Naive thymus-derived CD8-positive, alpha-beta T cell (primary cell): ENCODE measurements at places on chromosomes 13 and 19. TPM values are rescaled to one million over a fixed set of nuclear protein-coding genes. Genes with fewer than 3 reads are reported as not detected.

- peak overlapping the region; percentile 34 for H3K4me3 ChIP-seq
- DNase-seq: peak; percentile 77
- H3K27ac ChIP-seq: peak overlapping the region; percentile 16
- peaks cover 26% of the 10 kb centered on the region for H3K4me1 ChIP-seq
- H3K27me3 ChIP-seq: no peaks in the 10 kb centered on the region
- H3K36me3 ChIP-seq: no peaks in the 10 kb centered on the region
These were observed 7.8 kb downstream of the DOT1L start for GRCh38 chr19:2171349-2172145.

DNA sequence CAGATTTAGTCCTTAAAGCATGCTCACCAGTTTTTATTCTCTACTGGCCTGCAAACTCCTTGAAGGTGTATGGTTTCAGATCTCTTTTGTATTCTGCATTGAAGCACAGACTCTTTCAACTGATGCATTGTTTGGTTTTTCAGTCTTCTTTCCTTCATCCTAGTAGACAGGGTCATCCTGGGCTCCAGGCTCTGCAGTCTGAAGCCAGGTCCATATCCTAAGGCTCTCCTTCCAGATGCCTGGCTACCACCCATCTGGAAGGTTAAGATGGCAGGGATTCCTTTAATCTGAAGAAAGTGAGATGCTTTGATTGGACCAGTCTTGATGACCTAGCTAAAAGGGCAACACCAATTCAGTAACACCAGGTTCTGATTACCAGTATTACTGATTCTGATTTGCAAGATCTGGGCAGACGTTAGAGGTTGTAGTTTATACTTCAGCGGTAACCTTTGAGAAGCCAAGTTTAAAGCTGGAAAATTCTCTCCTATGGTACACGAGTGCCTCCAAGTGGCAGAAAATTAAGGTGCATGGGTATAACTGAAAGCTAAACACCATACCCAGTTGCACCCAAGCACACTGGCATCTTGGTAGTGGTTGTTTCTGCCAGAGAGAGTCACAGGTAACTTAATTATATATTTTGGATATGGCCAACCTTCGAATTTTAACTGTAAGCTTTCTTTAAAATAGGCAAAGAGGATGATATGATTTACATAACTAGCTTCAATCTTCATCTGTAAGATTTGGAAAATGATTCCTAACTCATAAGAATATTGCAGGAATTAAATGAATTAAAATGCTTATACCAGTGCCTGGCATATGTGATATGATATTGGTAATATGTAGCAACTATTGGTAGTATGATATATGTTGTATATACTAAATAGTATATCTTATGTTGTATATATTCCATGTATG lies 1651.9 kb upstream of the MIR17HG start:
- no peaks in the 10 kb centered on the region for H3K27me3 ChIP-seq
- no peak overlapping the region for H3K4me3 ChIP-seq
- DNase-seq: no peak
- no peaks in the 10 kb centered on the region for H3K36me3 ChIP-seq

DNA sequence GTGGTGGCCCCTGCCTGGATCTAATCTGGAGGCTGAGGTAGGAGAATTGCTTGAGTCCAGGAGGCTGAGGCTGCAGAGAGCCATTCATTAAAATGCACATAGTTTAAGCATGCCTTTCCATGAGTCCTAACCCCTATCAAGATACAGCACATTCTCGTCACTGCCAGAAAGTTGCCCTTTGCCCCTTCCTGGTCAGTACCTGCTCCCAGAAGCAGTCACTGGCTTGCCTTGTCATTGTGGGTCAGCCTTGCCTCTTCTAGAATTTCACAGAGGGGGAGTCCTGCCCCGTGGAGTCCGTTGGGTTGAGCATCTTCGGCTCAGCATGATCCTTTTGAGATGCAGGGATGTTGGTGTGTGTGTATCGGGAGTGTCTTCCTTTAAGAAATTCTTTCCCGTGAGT lies 10.8 kb downstream of the BICRA start:
- peaks cover 53% of the 10 kb centered on the region for H3K4me1 ChIP-seq
- no peak overlapping the region for H3K4me3 ChIP-seq

DNA sequence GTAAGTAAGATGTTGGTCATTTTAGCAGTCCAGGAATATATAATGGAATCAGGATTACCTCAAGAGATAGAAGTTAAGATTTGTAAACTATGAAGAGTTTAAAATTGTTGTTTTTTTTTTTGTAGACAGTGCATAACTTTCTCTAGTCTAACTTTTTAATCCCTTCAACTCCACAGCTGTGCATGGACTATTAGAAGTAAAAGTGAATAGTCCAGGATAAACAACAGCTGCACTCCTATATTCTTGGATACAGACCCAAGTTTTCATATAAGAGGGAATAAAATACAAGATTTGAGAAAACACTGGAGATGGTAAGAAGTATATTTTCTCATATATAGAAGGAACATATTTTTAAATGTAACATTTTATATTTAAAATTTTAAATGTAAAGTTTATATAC lies 1509.9 kb downstream of the SLITRK5 start:
- H3K27me3 ChIP-seq: no peaks in the 10 kb centered on the region
- H3K27ac ChIP-seq: no peak overlapping the region
- H3K4me1 ChIP-seq: no peaks in the 10 kb centered on the region

DNA sequence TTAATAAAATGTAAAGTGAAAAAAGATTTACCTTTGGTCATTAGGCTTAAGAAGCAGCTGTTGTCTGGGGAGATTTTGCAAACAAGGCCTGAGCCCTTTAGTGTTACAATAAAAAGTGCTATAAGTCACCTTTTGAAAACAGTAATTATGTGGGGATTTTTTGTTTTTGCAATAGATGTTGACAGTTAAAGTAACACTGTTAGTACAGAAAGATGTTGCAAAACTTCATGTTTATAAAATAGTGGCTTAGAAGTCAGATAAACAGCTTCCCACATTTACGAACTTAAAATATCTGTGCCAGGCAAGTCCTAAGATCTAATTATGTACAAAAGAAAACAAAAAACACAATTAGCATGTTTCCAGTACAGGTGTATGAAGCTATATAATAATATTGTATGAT lies 138.0 kb upstream of the IRS2 start:
- no peaks in the 10 kb centered on the region for H3K4me1 ChIP-seq
- H3K27me3 ChIP-seq: peaks cover 9% of the 10 kb centered on the region
- peak overlapping the region; percentile 15 for H3K27ac ChIP-seq
- no peak for DNase-seq

- H3K4me3 ChIP-seq: peak overlapping the region; percentile 97
- peaks cover 69% of the 10 kb centered on the region for H3K36me3 ChIP-seq
- no peak for DNase-seq
- peaks cover 45% of the 10 kb centered on the region for H3K4me1 ChIP-seq
- no peak overlapping the region for H3K27ac ChIP-seq
- no peaks in the 10 kb centered on the region for H3K27me3 ChIP-seq
These were observed 3.0 kb downstream of the RPL13A start for GRCh38 chr19:49490287-49491029.

DNA sequence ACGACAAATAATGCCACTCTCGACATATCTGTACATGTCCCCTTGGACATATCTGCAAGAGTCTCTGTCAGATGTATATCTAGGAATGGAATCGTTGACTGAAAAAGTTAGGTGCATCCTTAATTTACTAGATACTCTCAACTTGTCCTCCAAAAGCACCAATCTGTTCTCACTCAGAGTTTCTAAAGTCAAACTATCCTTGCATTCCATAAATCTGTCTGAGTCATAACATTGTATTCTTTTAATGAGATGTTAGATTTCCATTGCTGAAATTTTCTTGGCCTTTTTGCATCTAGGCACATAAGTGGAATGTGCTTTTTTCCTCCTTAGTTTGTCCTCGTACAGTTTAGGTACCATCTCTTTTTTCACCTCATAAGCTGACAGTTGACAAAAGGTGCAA lies 139.8 kb downstream of the PTPRS start:
- peaks cover 4% of the 10 kb centered on the region for H3K36me3 ChIP-seq
- no peaks in the 10 kb centered on the region for H3K4me1 ChIP-seq
- no peaks in the 10 kb centered on the region for H3K27me3 ChIP-seq

DNA sequence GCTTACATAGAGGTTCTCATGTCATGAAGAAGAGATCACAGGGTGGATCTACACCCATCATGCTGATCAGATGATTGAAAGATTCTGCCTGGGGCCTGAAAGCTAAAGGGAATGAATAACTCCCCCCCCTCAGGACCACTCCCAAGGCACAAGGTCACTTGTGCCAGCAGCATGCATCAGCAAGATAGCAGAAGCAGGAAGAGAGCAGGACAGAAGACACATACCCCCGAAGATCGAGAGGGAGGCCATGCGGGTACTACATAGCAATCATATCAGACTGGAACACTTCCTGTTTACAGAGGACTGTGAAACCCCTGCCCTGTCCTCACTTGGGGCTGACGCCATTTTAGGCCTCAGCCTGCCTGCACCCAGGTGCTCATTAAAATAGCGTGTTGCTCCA lies 143.2 kb upstream of the EDNRB start:
- H3K27ac ChIP-seq: no peak overlapping the region
- no peak overlapping the region for H3K4me3 ChIP-seq
- no peaks in the 10 kb centered on the region for H3K4me1 ChIP-seq

Gene CATSPERD
- not detected for total RNA-seq

Gene TMEM238
- total RNA-seq: 10.0 TPM

Gene CEACAM4
- total RNA-seq: not detected

Gene EID2B
- 5.9 TPM for total RNA-seq
